ENCODE measurements at places on chromosomes 6 and 20.

GRCh38 chr6:20028143-20028542 is 184.1 kb downstream of the MBOAT1 start:
- no peak for DNase-seq

DNA sequence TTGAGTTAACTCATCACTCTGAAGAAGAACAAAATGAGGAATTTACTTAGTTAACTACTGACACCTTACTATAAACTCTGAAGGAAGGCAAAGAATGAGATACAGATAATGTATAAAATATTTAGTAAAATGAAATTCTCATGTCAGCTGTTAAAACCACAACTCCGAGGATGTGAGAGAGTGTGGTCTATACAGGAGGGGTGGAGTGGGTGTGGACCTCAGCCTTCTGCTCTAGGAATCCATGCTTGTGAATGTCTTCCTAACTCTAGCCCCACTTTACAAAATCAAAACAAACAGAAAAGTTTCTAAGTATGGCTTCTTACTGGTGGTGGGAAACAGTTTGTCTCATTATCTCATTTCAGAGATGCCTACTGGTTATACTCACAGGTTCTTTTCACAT is 14.2 kb downstream of the PPP1R14C start:
- no peak for DNase-seq

DNA sequence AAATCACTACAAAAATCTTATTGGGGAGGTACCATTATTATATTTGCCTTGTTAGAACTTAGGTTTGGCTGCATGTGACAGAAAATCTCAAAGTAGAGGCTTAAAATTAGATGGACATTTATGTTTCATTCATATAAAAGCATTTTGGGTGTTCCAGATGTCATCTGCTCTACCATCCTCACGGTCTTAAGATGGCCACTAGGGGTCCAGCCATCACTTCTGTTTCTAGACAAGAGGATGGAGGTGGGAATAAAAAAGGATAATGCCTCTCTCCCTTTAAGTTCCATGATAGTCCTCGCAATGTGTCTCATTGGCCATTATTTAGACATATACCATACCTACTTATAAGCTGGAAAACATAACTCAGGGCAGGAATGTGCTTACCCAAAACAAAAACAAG is 929.5 kb downstream of the KIF16B start:
- no peak for DNase-seq

DNA sequence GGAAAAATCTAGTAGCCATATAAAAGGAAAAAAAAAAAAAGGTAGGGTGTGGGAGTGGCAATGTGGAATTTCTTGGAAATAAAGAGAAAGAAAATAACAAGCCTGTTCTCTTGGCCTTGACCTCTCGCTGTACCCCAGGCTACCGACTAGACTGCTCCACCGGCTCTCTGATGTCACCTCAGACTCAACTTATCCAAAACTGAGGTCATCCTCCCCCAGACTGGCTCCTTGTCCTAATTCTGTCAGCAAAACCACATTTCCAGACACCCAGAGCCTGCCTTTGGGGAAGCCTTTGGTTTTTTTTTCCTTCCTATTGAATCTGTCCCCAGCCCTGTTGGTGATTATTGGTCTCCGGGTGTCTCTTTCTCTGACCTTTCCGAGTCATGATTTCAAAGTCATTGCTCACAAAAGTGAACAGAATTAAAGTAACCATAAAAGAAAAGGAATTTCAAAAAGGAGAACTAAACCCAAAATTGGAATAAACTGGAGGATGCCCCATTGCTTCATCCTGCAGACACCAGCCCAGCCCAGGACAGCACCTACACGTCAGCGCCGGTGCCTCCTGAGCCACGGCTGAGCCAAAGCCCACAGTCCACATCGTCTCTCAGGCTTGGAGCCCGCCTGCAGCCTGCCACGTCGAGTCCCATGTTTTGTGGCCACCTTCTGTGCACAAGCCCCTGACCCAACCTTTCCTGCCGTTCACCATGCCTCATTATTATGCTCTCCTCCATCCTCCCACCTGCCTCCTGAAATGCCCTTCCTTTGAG is 170.7 kb downstream of the MYLK4 start:
- no peak for DNase-seq

- DNase-seq = no peak
Measured at GRCh38 chr20:25178563-25179438, 16.7 kb upstream of the ENTPD6 start.

GRCh38 chr6:121934451-121934850 is 465.0 kb upstream of the HSF2 start:
- DNase-seq = no peak

DNA sequence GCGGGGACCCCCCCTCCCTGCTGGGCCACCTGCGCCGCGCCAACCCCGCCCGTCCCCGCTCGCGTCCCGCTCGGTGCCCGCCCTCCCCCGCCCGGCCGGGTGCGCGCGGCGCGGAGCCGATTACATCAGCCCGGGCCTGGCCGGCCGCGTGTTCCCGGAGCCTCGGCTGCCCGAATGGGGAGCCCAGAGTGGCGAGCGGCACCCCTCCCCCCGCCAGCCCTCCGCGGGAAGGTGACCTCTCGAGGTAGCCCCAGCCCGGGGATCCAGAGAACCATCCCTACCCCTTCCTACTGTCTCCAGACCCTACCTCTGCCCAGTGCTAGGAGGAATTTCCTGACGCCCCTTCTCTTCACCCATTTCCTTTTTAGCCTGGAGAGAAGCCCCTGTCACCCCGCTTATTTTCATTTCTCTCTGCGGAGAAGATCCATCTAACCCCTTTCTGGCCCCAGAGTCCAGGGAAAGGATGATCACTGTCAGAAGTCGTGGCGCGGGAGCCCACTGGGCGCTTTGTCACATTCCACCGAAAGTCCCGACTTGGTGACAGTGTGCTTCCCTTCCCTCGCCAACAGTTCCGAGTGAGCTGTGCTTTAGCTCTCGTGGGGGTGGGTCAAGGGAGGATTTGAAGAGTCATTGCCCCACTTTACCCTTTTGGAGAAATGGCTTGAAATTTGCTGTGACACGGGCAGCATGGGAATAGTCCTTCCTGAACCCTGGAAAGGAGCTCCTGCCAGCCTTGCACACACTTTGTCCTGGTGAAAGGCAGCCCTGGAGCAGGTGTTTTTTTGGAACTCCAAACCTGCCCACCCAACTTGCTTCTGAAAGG is 2.1 kb downstream of the VEGFA start:
- peak; percentile 42 for DNase-seq

DNA sequence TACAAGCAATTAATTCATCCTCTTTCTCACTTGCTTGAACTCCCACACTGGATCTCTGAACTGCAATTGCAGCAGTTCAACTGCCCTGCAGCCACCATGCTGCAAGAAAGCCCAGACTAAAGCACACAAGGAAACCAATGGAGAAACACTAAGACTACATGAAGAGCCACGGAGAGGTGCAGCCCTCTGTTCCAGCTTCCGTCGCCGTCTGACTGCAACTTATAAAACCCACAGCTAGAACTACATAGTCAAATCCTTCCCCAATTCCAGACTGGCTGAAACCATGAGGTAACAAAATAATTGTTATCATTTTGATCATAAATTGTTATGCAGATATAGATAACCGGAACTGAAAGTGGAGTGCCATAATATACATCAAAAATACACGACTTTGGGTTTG is 21.1 kb upstream of the THEMIS start:
- no peak for DNase-seq

DNA sequence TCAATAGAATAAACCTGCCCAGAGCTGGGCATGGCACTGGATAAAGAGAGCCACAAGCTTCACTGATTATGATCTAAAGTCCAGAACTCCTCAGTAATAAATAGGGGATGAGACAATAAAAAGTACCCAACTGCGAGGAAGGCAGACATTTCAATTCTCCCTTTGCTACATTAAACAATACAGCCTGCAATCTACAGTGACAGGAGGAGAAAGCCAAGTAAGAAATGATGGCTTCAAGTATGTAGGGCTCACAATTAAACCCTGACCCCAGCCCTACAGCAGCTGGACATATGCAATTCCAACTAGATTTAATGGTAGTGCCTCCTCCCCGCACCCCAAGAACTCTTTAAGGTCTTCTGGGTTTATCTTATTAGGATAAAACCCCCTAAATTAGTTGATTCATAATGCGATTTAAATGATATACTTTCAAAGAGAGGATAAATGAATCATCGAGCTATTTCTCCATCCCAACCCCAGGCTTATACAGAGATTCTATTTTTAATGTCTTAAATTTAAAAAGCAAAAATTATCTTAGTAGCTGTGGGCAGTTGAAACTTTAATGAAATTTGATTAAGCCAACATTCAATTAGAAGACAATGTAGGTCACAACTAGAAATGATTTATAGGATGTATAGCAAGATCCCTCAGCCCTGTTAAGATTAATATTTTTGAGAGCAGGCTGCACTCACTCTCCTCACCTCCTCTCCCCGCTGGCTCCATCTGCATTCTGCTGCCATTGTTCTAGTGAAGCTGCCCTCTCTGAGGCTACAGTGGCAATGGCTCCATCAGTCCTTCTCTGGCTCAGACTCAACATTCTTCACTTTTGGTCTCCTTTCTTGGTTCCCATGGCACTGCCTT is 57.1 kb downstream of the OGFRL1 start:
- DNase-seq = no peak

- DNase-seq = no peak
Measured at GRCh38 chr6:88492824-88493223, 326.7 kb upstream of the CNR1 start.

- DNase-seq = no peak
Measured at GRCh38 chr20:1280195-1281102, 14.4 kb downstream of the SNPH start.

- no peak for DNase-seq
Measured at GRCh38 chr6:130143709-130144108, 79.0 kb downstream of the SAMD3 start.

DNA sequence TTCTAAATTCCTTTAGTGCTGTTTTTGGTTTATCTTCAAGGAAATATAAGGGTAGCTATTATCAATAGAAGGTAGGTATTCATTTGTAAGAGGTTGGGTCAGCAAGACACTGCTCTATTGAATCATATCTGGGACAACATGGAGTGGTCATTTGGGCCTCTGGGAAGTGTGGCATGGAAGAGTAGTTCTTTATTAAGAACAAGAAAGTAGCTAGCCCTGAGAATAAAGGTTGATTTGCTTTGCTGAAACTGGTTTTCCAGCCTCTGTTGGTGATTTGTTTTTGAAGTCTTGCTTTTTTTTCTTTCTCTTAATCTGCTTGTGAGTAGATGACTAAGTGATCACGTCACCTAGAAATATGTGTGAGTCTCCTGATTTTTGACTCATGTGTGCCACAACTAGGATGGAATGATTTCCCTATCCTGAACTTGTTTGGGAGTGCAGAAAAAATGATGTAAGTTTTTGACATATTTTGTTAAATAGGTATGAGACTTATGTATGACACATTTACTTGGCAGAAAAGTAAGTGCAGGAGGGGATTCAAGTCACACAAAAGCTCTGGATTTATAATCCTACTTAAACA is 381.8 kb downstream of the CENPW start:
- no peak for DNase-seq

DNA sequence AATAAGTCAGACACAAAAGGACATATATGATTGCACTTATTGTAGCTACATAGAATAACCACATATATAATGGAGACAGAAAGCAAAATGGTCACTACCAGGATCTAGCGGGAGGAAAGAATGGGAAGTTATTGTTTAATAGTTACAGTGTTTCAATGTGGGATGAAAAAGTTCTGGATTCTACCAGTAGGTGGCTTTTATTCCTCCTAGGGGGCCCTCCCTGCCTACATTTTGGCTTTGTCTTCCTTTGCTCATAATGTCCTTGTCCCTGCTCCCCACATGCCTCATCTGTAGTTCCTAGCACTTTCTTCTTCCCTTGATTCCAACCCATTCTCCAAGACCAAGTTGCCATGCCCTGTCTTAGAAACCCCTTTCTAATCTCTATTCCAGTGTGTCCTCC is 16.3 kb downstream of the ZNF133 start:
- no peak for DNase-seq

DNA sequence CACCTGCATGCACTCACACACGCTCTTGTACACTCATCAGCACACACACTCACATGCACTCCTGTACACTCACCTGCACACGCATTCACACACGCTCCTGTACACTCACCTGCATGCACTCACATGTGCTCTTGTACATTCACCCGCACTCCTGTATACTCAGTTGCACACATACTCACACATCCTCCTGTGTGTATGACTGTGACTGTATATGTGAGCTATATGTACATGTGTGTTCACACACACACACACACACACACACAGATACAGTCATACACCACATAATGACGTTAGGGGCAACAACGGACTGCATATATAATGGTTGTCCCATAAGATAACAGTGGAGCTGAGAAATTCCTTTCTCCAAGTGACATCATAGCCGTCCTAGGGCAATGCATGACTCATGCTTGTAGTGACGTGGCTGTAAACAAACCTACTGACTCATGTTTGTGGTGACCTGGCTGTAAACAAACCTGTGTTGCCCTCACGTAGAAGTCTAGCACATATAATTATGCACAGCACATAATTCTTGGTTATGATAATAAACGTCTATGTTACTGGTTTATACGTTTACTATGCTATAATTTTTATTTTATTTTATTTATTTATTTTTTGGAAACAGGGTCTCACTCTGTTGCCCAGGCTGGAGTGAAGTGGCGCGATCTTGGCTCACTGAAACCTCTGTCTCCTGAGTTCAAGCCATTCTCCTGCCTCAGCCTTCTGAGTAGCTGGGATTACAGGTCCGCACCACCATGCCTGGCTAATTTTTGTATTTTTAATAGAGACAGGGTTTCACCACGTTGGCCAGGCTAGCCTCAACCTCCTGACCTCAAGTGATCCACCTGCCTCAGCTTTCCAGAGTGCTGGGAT is 22.8 kb upstream of the TAF4 start:
- no peak for DNase-seq

- DNase-seq = no peak
Measured at GRCh38 chr6:47084610-47085009, 42.5 kb upstream of the ADGRF1 start.

DNA sequence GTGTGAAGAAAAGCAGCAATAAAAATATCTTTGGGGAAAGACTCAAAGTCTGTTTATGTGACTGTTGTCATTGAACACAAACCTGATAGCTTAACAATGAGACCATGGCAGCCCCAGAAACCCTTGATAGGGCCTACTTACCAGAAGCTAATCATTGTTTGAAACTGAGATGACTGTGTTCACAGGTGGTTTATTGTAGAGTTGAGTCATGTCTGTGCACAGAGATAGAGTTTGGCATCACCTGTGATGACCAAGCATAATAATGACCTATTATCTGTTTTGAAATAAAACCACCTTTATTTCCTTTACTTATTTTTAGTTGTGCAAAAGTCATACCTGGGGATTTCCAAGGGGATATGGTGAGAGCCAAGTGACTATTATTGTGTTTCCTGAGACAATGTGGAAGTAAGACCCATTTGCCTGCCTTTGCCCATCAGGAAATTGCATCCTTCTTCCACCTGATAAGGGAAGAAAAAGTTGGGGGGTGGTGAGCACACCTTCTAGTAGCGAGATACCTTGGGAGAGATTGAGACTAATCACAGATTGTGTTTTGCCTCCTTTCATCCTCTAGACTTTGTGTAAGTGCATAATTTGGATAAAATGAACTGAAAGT is 456.9 kb upstream of the JAG1 start:
- no peak for DNase-seq

DNA sequence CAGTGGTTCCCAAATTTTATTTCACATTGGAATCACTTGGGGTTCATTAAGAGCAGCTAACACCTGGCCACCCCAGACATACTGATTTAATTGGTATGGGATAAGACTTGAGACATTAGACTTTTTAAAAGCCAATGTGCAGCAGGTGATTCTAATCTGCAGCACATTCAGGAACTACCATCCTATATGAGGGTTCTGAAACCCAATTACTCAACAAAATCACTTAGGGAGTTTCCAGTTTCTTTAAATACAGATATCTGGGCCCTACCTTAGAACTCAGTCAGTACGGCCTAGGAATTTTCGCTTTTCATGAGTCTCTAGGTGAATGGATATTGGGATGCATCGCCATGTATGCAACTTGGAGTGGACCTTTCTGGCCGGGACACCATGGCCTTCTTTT is 24.0 kb upstream of the L3MBTL3 start:
- no peak for DNase-seq

Data from muscle of arm (tissue), 14 donors.